BJ (cell line): ENCODE measurements at places on chromosomes 2 and 18.

GRCh38 chr2:105873281-105873680 is 128.6 kb downstream of the NCK2 start:
- no peak for DNase-seq

DNA sequence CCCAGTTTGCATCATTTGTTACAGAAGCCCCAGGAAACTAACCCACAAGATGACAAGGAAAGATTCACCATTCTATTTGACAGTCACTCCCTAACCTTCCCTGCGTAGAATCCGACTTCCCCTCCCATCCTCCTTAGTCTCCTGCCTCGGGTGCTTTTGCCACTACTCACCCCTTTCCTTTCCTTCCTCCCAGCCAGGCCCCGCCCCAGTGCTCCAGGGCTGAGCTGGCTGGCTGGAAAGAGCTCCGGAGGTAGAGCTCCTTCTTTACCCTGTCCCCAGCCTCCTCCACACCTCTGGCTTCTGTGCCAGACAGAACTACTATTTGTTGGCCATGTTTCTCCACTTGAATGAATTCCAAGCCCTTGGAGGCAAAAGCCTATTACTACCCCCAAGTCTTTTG is 317.6 kb upstream of the NCKAP5 start:
- DNase-seq = no peak

- no peak for DNase-seq
These were observed 62.7 kb downstream of the CLHC1 start for GRCh38 chr2:55169359-55169758.

DNA sequence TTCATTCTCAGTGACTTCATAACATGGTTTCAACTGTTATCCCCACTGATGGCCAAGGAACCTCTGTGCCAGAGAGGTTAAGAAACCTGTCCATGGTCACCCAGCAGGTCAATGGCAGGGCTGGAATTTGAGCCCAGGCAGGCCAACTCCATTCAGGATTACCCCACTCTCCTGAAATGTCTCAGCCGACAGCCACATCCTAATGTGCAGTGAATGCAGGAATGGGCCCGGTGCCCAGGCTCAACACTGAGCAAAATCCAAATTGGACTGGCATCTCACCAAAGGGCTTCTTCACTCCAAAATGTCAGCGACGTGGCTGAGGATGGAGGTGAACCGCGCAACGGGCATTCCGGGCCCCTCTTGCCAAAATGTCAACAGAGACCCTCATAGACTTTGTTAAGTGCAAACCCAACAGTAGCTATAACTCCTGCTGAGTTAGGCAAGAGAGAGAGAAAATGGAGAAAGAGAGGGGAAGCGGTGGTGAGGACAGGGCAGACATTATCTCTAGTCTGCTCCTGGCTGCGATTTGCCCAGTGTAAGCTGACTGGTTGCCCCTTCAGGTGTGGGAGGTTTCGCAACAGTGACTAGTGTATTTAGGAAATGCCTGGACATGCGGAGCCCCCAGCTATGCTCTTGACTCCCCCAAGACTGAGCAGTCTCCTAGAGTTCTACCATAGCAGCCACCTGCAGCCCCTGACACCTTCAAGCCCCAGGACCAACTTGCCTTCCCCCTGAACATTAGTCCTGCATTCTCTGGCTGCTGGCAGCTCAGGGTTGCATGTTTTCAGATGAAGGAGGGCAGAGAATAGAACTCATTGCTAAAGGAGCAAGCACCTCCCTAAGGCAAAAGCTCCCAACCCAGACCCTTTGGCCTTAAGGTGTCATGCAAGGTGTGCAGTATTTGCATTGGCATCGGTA is 167.7 kb downstream of the ANAPC1 start:
- no peak for DNase-seq

- no peak for DNase-seq
These were observed 359.2 kb downstream of the LRATD1 start for GRCh38 chr2:14991723-14992122.

- DNase-seq = no peak
These were observed 58.8 kb upstream of the SIX2 start for GRCh38 chr2:45067859-45068570.

DNA sequence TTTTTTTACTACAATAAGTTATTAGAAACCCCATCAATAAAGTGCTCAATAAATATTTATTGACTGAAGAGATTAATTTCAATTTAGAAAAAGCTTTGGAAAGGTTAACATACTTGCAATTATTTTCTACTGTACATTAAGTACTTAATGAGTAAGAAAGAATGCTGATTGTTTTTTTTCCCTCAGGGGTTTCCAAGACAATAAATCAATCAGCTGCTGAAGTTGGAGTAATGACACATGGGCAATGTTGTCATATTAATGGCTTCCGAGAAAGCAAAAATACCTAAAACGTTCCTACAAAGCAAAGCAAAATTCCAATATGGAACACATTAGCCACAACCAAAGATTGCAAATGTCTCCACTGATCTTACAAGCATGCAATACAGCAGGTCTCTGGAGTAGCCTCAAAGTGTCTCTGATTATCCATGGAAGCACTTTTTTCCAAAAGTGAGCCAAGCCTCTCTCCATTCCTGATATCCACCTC is 66.7 kb downstream of the ZC3H6 start:
- no peak for DNase-seq

- no peak for DNase-seq
These were observed 198.2 kb downstream of the NDUFA10 start for GRCh38 chr2:239826786-239827522.

- no peak for DNase-seq
These were observed 52.4 kb upstream of the ARL5A start for GRCh38 chr2:151880586-151880985.

GRCh38 chr2:213846856-213847255 is 562.6 kb downstream of the SPAG16 start:
- DNase-seq = no peak

DNA sequence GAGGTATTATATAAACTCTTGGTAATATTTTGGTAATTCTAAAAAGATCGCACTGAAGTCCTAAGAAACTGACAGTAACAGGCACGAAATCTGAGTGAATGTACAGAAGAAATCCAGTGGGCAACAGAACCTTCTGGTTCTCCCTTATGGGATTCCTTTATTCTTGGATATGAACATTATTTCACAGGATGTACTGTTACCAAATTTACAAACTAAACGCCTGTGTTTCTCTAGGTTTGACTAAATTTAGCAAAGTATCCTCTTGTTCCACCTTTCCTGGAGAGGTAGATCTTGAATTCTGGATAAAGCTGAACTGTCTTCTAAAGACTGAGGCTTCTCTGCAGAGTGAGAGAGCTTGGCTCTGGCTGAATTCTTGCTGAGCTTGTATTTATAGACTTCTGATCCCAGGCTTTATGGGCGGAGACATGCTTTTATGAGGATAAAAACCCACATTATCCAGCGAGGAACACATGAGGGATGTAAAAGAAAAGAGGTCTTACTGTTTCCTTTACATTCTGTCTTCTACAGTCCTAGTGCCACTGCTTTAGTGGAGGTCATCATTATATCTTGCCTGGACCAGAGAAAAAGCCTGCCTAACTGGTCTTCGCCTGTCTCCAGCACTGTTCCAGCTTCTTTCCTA is 220.8 kb downstream of the CDH2 start:
- DNase-seq = no peak

DNA sequence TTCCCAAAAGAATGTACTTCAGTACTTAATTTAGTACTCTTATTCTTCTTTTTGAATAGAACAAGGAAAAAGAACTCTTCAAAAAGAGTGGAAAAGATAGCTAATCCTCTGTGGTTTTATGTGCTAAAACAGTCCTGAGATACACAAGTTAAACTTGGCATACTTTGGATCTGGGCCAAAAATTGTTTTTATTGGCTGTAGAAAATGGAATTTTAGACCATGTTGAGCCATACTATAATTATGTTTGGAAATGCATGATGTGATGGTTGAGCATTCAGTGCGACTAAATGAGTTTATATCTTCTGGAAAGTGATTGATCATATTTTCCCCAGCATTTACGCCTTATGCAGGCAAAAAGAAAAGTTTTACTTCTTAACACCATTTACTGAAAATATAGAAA is 18.0 kb upstream of the PDE1A start:
- no peak for DNase-seq

- DNase-seq = no peak
These were observed 1.2 kb downstream of the ZNF514 start for GRCh38 chr2:95158441-95158840.

DNA sequence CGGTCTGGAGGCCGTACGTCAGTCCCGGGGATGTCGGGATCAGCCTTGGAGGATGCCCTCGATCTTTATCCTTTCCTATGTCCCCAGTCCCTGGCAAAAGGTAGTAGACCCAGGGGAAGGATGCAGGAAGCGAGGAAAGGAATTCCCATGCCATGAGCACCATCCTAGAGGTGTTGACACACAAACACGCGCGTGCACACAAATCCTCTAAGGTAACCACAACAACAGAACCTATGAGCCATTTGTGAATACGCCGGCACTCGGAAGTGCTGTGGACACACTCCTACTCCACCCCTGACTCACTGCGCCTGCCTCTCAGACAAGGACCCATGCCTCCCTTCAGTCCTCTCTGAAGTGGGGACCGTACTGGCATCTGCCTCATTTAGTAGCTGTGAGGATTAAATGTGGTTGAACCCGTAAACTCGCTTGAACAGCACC is 11.3 kb upstream of the MLPH start:
- no peak for DNase-seq

DNA sequence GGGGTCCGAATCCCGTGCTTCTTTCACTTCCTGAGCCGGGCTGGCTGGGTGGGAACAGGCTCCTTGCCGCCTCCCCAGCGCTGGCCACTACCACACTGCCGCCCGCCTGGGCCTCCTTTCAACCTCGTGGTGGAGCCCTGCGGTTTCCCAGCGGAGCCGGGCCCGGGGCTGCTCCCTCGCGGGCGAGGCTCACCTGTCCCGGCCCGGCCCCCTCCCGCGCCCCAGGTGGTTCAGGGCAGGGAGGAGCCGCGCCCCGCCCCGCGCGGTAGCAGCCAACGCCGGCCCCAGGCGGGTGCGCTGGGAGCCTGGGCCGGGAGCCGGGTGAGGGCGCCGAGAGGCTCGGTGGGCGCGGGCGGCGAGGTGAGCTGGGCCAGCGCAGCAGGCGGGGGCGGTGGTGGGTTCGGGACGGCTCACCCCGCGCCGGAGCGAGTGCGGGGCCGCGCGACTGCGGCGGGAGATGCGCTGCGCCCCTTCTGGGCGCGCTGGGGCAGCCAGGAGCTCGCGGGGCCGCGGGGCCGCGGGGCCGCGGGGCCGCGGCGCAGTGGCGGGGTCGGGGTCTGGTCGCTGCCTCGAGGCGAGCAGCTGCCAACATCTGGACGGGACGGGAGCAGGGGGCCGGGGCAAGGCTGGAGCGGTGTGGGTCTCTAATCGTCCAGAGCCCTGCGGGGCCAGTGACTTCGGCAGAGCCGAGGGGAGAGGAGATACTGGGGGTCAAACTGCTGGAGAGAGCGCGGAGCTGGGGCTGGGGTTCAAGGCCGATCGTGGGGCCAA is at the start of gene LYPD6B:
Gene LYPD6B, plus strand, starts transcription at position 258 of the 771 bp plus-strand sequence. CDS start 92,250 bp downstream, outside the sequence.
- DNase-seq = no peak

DNA sequence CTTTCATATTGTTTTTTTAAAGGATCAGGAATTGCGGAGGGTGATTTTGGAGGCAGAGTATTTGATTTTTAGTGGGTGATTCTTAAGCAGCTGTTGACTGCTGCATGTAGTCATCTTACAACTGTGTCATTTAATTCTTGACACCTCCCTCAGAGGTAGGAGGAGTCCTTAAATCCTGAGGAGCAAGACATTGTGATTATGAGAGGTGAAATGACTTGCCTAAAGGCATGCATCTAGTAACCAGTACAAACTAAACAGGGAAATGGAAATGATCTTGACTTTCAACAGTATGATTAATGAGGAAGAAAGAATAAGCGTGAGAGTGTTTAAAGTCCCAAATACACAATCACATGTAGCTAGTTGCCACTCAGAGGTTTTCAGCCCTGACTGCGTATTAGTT is 440.7 kb downstream of the THSD7B start:
- no peak for DNase-seq

- no peak for DNase-seq
These were observed 47.0 kb upstream of the SPAG16 start for GRCh38 chr2:213237251-213237650.

GRCh38 chr2:216849987-216850386 is 9.9 kb downstream of the TNP1 start:
- DNase-seq = no peak

- no peak for DNase-seq
These were observed 103.4 kb downstream of the MBD5 start for GRCh38 chr2:148124271-148124670.

DNA sequence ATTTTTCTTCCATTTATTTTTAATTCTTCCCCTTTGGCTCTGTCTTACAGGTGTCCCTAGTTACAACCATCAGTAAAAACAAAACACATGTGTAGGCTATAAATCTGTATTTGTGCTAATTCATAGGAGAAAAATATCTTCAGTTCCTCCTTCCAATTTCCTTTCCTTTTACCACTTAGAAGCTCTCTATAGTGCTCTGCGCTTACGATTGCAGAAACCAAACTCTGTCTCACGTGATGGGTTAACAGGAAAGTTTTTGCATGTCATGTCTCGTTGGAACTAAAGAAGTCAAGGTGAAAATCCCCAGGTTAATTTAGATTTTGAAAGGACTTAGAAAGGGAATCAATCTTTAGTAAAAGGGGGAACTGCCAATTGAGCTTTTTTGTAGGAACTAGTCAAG is 1390.5 kb upstream of the ZEB2 start:
- no peak for DNase-seq

DNA sequence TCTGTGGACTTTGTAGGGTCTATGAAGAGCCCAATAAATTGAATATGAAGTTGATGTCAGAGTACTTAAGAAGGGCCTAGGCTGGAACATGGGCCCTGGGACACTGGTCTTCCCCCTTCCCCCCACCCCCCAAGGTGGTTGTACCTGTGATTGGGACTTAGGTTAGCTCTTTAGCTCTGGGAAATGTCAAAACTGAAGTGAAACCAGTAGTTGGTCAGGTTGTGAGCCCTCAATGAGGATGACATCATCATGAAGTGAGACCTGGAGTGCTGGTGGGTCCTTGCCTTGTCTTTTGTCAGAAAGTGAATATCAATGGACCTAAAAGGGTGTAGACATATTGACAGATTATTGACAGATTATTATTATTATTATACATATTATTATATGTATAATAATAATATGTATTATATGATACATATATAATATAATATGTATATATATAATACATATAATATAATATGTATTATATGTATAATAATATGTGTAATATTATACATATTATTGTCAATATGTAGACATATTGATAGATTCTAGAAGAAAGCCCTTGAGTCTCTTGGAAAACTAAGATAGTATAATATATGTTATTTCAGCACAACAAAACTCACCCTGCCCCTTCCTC is 5.4 kb downstream of the MARS2 start:
- DNase-seq = no peak

DNA sequence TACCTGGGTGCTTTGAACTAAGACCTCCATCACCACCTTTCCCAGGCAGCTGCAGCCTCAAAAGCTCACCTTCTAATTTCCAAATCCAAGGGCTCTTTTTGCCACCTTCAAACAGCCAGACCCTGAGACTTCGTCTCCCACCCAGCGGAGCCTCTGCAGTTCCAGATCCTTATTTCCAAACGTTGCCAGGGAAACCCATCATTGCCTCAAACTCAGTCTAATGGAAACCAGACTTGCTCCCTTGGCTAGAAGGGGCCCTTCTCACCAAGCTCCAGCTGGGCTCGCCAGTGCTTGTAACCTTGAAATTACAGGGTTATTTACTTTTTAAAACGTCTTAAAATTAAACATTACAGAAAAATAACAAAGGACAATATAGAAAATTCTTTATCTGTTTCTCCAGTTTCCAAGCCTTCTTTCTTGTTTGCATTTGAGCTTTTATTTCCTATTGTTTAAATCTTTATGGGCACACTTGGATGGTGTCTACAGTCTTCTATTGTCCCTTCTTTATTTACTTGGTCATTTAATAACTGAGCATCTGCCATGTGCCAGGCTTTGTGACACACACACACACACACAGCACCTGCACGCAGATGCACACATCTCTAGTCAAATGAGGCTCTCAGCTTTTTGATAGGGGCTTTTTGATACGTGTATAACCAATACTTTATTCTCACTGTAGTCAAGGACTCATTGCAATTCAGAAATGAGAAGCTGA is 36.1 kb downstream of the TRPM8 start:
- no peak for DNase-seq
